HuH-7 (cell line): ENCODE measurements at places on chromosomes 12 and 14.

DNA sequence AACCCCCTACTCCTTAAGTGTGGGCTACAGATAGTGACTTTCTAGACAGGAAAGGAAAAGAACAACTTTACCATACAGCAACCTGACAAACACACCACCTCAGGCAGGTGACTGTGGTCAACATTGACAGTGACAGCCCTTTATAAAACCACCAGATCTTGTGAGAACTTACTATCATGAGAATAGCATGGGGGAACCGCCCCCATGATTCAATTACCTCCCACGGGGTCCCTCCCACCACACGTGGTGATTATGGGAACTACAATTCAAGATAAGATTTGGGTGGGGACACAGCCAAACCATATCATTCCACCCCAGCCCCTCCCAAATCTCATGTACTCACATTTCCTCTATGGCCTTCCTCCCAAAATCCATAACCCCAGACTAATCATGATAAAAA is 16.3 kb downstream of the OR10P1 start:
- no peak for DNase-seq

DNA sequence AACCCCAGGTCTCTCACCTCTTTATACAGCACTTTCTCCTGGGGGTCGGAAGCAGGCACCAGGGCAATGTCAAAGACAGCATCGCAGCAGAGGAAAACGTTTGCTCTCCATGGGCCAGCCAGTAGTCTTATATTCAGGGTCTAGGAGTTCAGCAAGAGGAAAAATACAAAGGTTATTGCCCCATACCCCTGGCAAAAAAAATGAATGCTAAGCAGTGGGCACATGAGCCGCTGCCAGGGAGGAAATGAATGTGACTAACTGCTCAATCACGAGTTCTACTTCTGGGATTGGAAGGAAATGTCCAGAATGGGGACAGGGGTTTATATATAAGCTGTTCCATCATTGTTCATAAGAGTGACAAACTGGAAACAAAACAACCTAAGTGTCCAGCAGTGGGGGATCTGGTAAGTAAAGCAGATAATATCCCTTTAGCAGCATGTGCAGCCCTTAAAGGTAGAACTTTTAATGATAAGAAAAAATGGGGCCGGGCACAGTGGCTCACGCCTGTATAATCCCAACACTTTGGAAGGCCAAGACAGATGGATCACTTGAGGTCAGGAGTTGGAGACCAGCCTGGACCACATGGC is 53.8 kb downstream of the PHETA1 start:
- DNase-seq, result no peak

GRCh38 chr14:74942181-74942580 is 13.2 kb downstream of the PGF start:
- no peak for DNase-seq

GRCh38 chr14:23366426-23366921 is 1.5 kb upstream of the EFS start:
- no peak for DNase-seq
